NCI-H82 (cell line): ENCODE measurements at places on chromosomes 16 and 17.

GRCh38 chr17:77864234-77865111, 94.0 kb upstream of the TNRC6C start:
- DNase-seq: peak; percentile 66

GRCh38 chr17:41511116-41511515, 5.7 kb upstream of the KRT13 start:
- no peak for DNase-seq

DNA sequence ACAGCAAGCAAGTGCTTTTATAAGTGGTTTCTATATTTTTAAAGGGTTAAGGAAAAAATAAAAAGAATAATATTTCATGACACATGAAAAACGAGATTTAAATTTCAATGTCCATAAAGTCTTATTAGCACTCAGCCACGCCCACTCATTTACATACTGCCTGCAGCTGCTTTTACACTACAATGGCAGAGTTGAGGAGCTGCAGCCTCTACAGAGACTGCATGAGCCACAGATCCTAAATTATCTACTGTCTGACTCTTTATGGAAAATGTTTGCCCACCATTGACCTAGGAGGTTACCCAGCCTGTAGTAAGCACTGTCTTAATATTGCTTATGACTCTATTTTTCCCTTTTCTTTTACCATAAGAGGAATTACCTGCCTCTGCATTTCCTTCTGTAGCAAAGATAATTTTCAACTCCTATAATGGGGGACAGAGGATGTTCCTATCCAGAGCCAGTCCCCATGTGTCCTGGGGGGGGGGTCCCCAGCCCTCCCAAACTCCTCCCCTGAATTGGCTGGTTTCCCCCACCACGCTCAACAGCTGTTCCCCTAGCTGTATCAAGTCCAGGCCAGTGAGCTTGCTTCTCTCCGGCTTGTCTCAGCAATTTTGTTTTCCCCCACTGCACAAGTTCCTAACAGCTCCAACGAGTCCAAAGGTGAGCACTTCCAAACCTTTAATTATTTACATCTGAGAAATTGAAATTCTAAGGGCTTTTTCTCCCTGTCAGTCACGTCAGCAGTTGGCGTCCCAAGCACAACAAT, 139.4 kb upstream of the ERCC4 start:
- DNase-seq: peak; percentile 85

GRCh38 chr17:31918701-31919128, 17.2 kb upstream of the UTP6 start:
- no peak for DNase-seq

DNA sequence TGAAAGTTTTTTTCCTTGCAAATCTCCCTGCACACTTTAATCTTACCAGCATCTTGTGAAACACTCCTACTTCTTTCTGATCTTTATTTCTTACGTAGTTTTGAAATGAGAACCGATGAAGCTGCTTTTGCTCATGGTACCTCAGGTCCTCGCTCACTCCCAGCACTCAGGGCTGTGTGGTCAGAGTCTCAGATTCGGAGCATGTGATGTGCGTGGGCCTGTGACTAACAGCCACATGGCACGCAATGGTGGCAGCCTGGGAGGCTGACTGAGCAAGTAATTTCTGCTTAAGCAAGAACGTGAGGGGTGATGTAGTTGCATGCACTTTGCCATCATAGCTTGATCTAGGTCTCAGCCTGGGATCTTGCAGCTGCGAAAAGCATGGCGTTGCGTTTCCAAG, 624.3 kb downstream of the MAF start:
- no peak for DNase-seq

GRCh38 chr17:70053241-70054234, 21.5 kb upstream of the KCNJ16 start:
- DNase-seq: no peak

DNA sequence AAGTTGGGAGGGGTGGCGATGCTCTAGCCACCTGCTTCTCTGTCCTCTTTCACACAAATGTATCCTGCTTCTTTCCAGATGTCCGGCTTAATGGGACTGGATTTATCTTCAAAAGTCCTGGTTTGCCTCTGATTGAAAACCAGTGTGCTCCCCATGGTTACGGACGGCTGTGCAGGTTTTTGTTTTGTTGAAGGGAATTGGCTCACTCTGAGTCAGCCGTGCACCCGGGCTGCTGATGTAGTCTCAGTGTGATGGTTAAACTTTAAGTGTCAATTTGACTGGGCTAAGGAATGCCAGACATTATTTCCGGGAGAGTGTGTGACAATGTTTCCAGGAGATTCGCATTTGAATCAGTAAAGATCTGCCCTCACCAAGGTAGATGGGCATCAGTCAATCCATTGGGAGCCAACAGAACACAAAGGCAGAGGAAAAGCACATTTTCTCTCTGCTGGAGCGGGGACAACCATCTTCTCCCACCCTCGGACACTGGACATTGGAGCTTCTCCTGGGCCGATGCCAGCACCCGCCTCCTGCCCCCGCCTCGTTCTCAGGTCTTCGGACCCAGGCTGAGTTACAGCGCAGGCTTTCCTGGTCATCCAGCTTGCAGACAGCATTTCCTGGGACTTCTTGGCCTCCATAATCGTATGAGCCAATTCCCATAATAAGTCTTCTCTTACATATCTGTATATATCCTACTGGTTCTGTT, 126.9 kb upstream of the TNRC6C start:
- DNase-seq: no peak

DNA sequence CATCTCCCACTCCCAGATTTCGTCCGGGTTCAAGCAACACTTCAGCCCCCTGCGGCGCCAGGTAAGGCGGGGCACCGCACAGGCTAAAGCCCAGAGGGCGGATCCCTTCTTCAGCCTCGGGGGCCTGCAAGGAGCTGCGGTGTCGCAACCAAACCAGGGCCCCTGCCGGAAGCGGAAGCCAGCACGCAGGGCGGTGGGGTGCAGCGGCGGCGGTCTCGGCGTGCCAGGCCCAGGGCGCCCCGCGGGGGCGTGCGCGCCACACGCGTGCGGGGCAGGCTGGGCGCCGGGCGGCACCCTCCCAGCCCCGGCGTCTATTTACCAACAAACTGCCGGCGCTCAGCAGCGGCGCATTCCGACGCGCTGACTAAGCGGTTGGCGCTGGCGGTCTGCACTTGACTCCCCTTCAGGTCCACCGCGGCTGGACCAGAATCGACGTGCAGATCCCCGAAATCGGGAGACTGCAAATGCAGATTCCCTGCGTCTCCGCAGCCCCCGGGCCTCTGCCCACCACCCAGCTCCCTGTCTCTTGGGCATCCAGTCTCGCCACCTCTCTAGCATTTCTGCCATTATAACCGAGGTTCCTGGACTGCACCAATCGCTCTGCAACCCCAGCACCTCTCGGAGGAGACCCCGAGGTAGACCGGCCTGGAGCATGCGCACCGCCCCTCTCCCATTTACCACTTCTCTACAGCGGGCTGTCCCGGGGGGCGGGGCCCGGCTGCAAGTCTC, 421 bp upstream of the DLX4 start:
- DNase-seq: peak; percentile 96

- no peak for DNase-seq
Observed at GRCh38 chr17:80095844-80096475, 5.4 kb upstream of the GAA start.

- DNase-seq: no peak
Observed at GRCh38 chr17:28711723-28712031, at the start of gene PROCA1. TSS of gene PROCA1 (minus strand) at chr17:28711888. CDS start at chr17:28711660, 228 bp downstream.

GRCh38 chr16:78183437-78184237, 84.2 kb downstream of the WWOX start:
- DNase-seq: no peak

- no peak for DNase-seq
Observed at GRCh38 chr16:82135844-82136243, 34.2 kb downstream of the MPHOSPH6 start.

GRCh38 chr17:76993651-76994050, 125.4 kb downstream of the MGAT5B start:
- DNase-seq: no peak

GRCh38 chr17:57260325-57261083, 4.2 kb downstream of the MSI2 start:
- no peak for DNase-seq

DNA sequence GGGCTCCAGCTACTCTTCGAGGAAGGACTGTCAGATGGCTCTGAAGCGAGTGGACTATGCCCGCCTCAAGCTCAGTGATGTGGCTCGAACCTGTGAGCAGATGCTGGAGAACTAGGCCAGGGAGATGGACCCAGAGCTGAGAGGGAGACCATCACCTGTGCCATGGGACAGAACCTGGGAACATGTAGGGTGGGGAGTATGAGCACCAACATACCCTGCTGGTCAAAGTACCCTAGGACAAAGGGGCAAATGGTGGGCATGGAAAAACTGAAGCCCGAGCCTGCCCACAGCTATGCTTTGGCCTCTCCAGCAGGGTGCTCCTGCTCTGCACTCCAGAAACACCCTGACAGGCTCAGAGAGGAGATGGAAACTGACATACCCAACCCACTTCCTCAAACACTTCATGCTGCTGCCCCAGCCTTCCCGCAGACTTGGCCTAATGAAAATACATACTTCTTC, 1.9 kb downstream of the MED11 start:
- DNase-seq: no peak

DNA sequence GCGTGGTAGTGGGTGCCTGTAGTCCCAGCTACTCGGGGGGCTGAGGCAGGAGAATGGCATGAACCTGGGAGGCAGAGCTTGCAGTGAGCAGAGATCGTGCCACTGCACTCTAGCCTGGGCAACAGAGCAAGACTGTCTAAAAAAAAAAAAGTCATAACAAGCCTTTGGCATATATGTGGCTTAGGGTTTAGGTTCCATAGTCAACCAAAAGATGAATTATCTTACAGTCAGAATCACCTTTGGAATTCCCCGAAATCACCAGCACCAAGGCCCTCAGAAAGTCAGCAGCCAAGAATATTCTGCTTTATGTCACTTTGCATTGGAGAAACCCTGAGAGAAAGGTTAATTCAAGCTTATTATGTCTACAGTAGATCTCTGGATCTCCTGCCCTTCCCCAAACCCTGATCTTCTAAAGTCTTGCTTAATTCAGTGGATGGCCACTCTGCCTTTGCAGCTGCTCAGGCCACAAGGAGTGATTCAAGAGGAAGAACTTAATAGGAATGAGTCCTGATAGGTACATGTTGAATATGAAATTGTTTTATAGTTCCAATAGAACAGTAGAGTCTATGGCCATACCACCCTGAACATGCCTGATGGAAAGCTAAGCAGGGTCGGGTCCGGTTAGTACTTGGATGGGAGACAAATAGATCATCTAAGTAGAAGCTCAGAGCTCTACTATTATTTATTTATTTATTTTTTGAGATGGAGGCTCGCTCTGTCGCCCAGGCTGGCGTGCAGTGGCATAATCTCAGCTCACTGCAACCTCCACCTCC, 196.0 kb upstream of the CACNG5 start:
- DNase-seq: no peak

DNA sequence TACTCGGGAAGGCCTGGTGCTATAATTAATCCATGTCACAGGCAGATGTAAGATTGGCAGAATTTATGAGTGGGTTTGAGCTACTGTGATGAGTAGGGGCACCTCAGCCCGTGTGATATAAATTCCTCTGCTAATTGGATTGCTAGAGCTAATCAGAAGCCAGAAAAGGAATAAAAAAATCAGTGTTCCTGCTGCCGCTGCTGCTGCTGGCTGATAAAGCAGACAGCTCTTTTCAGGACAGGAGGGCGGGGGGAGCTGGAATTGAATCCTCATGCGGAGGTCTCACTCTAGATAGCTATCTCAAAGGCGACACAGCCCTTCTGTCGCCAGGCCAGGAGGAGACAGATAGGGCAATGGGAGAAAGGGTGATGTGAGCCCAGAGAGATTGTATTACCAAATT, 182.7 kb upstream of the ZFHX3 start:
- peak; percentile 49 for DNase-seq

- peak; percentile 7 for DNase-seq
Observed at GRCh38 chr16:23754594-23755483, at the start of gene CHP2. TSS of gene CHP2 (plus strand) at chr16:23755026. CDS start at chr16:23755050, 24 bp downstream.

DNA sequence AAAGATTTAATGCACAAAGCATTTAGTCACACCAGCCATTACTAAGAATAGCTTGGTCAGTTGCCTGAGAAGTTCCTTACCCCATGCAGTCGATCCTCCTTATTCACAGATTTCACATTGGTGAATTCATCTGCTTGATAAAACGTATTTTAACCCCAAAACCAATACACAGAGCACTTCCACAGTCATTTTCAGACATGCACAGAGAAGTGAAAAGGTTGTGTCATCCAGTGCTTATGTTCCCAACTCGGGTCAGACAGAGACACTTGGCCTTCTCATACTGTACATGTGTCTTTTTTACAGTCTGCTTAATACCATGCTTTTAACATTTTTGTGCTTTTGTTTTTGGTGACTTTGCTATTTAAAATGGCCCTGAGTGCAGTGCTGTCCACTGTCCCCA, 219.7 kb downstream of the SPECC1 start:
- DNase-seq: no peak

DNA sequence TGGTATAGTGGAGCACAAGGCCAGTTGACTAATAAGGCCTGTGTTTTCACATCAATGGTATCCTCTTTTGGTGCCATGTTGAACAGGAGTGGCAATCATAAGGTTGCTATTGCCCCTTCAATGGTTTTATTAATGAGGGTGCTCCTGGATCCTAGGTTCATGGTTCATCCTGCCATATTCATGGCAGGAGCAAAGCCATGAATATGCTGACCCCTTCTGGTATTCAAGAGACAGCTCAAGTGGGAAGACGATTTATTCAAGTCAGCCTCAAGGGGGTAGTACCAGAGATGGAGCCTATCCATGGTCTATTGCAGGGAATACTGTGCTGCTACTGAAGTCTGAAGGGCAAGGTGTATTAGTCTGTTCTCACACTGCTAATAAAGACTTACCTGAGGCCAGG, 2.6 kb downstream of the ABCA9 start:
- DNase-seq: no peak

DNA sequence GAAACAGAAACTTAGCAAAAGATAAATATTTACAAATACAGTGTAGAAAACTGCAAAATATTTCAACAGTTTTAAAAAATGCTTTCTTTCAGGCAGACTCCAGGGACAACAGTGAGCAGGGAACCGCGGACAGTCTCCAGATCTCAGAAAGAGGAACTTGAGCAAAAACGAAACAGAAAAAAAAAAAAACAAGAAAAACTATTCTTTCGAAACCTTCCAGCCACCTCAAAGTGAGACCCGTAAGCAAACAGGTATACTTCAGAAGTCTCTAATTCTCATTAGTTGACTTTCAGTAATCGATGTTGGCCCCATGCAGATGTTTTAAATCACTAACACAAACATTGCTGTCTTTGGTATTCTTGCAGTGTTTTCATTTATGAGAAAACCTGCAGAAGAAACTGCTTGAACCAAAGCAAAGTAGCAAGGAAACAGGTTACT, 15.7 kb upstream of the CCL1 start:
- no peak for DNase-seq
